Dorsolateral prefrontal cortex (tissue), 122 donors: ENCODE measurements at places on chromosomes 12 and 14.

- no peak for DNase-seq
Observed at GRCh38 chr12:109664402-109664801, 49.2 kb upstream of the FAM222A start.

GRCh38 chr14:92726135-92726932 is 22.1 kb downstream of the LGMN start:
- DNase-seq: no peak

GRCh38 chr14:98599082-98599481 is 672.9 kb downstream of the BCL11B start:
- DNase-seq: no peak

- peak; percentile 18 for DNase-seq
Observed at GRCh38 chr12:54526812-54527630, 22.4 kb upstream of the PDE1B start.

DNA sequence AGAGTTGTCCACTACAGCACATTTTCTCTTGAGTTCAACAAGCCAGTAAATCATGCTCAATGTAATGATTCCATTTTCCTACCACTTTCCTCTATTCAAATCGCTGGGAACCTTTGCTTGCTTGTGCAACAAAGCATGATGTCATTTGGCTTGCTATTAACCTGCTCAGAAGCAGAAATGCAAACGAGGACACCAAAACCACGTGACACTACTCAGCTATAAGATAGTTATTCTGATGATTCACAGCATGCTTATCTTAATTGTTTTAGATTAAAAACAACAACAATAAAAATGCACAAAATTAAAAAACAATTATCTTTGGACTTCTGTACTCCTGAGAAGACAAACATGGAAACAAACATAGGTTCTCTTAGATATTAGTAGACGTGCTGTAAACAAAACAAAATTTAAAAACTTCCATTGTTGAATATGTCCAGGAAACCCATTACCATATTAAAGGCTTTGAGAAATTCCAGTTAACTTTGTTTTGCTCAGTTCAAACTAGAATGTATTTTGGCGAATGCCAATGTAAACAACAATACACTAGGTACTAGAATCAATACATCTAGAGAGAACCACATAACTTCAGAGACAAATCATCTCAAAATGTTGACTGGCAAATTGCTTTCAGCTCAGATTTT is 77.5 kb upstream of the KRAS start:
- no peak for DNase-seq

DNA sequence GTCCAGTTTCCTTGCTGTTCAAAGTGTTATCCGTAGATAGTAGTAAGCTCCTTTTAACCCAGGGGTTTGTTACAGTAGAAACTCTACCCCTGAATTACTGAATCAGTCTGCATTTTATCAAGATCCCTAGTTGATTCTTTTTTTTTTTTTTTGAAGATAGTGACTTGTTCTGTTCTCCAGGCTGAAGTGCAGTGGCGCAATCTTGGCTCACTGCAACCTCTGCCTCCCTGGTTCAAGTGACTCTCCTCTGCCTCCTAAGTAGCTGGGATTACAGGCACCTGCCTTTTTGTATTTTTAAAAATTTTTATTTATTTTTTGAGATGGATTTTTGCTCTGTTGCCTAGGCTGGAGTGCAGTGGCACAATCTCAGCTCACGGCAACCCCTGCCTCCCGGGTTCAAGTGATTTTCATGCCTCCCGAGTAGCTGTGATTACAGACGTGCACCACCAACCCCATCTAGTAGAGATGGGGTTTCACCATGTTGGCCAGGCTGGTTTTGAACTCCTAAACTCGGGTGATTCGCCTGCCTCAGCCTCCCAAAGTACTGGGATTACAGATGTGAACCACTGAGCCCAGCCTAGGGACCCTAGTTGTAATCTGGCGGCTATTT is 10.5 kb downstream of the LARP4 start:
- no peak for DNase-seq

DNA sequence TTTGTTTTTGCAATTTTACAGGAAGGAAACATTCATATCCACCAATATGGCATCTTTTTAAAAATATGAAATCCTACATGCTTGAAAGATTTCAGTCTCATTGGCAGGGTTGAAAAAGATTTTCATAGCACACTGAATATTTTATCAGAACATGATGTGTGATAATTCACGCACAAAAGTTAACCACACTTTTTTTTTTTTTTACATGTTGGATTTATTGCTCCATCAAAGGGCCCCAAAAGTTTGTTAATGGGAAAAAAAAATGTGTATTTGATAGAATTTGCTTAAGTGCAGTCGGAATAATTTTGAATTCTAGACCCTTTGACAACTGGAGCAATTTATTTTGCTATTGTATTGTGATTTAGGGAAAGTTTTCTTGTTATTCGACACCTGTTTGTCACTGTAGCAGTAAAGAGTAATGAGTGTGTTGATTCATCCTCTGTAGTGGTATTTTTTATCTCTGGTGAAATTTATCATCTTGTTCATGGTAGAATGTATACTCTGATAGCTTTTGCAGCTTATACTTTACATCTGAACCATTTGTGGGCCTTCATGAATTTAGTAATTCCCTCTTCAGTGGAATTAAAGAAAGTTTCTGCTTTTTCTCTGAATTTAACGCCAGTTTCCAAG is 1.1 kb downstream of the EML1 start:
- no peak for DNase-seq

DNA sequence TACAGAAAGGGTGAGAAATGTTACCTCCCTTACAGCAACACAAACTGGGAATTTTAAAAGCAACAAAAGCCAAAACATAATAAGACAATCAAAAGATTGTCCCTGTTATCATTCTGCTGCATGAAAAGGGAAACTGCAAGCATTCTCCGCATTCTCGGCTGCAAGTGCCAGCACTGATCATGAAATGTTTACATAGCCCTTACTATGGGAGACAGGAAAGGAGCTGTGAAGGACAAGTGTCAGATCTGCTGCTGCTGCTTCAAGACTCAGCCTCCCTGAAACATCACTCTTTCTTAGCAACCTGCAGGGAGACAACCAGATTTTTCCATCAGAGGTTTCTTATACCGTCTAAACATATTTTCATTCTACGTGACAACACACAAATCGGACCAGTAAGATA is 20.1 kb downstream of the DENND5B start:
- no peak for DNase-seq

- no peak for DNase-seq
Observed at GRCh38 chr14:54652188-54652587, 85.3 kb downstream of the SAMD4A start.

DNA sequence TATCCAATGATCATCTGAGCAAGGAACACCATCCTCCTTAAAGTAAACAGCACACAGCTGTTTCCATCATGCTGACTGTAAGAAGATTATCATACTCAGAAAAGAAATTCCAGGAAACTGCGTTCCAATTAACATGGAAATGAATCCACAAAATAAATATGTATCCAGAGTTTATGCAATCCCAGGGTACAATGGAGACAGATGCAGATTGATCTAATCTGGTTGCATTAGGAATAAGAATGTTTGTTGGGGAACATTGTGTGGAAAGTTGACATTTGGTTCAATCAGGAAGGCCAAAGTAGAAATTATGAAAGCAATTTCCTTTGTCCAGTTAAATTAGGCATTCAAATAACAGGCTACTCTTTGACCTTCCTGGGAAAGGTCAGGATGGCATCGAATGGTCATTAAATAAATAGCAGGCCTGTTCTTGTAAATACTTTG is 236.9 kb upstream of the AMIGO2 start:
- DNase-seq: no peak

- no peak for DNase-seq
Observed at GRCh38 chr14:20999591-20999990, 498 bp downstream of the SLC39A2 start.

GRCh38 chr14:92105073-92105892 is 1.1 kb downstream of the ATXN3 start:
- DNase-seq: no peak

DNA sequence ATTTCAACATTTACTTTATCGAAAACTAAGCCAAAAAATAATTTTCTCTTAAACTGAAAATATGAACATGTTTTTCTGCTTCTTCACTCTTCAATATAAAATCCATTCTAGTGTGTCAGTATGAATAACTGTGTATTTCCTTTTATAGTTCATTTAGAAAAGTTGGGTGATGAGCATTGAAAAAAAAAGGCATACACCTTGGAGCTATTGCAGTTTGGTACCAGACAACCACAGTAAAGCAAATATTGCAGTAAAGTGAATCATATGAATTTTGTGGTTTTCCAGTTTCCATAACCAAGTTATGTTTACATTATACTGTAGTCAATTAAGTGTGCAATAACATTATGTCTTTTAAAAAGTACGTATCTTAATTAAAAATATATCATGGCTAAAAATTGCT is 195.0 kb upstream of the FOXG1 start:
- DNase-seq: no peak

DNA sequence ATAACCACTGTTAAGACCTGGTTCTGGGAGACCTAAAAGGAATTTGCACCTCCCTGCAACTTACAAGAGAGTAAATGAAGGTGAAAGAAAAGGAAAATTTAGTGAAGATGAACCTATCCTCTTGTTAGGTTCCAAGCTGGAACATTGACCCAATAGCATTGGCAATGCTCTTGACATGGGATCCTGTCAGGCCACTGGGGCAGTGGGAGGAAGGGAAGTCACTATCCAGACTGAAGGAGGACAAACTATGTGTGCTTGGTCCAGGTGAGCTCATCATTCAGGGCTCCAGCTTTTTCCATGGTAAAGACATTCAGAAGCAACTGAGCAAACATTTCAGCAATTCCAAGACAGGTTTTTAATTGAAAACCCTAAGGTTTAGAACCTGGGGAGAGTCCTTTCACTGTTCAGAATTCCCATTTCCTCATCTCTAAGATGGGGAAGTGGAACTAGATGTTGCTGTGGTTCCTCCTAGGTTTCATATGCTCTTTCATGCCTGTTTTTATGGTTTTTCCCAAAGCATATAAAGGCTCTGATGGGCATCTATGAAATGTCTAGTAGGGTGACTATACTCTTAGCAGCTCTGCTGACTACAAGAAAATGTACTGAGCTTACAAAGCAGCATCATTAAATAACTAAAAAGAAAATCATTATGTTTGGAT is 33.1 kb downstream of the MAPK1IP1L start:
- no peak for DNase-seq

DNA sequence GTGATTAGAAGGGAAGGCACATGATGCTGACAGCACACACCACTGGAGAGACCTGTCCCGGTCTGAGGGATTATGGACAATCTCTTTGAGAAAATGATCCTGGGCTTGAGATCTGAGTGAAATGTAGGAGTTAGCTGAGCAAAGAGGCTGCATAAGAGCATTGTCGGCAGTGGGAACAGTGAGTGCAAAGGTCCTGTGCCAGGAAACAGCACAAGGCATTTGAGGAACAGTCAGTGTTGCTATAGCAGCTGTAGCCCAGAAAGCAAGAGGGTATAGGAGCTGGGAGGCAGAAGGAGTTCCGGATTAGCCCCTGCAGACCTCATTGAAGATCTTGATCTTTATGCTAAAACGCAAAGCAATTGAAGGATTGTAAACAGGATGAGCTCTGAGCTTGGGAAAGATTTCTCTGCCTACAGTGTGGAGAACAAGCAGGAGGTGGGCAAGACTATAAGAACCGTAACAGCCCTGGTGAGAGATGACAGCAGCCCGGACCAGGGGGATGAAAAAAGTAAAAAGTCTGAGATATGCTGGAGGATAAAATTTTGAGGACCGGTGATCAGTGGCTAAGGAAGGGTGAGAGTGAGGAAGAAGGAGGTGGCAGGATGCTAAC is 28.5 kb downstream of the CFL2 start:
- DNase-seq: no peak

GRCh38 chr12:57512665-57513064 is 7.6 kb downstream of the DDIT3 start:
- DNase-seq: no peak

- peak; percentile 15 for DNase-seq
Observed at GRCh38 chr12:19382111-19382526, 57.2 kb upstream of the AEBP2 start.

DNA sequence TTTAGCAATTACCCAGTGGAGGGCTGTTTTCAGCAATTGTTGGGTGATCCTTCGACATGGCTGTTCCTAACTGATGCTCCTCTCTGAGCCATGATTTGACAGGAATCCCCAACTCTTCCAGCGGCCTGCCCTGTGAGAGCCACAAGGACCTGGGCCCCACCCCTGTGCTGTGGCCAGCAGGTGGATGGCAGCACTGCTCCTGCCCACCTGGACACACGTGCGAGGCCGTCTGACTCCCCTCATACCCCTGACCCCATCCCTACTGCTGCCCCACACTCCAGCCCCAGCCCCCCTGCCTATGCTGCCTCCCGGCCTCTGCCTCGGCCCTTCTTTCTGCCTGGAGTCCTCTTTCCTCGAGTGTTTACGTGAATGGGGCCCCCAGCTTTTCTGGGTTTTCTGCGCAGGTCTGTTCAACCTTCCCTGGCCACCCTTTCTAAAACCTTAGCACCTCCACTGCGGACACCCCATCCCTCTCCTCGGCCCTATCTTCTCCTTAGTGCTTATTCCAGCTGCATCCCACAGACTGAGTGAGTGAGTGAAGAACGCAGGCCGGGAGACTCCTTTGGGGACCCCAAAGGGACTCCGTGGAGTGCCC is 111.4 kb downstream of the DICER1 start:
- DNase-seq: no peak

GRCh38 chr12:3220382-3221321 is 143.5 kb downstream of the TSPAN9 start:
- DNase-seq: no peak

DNA sequence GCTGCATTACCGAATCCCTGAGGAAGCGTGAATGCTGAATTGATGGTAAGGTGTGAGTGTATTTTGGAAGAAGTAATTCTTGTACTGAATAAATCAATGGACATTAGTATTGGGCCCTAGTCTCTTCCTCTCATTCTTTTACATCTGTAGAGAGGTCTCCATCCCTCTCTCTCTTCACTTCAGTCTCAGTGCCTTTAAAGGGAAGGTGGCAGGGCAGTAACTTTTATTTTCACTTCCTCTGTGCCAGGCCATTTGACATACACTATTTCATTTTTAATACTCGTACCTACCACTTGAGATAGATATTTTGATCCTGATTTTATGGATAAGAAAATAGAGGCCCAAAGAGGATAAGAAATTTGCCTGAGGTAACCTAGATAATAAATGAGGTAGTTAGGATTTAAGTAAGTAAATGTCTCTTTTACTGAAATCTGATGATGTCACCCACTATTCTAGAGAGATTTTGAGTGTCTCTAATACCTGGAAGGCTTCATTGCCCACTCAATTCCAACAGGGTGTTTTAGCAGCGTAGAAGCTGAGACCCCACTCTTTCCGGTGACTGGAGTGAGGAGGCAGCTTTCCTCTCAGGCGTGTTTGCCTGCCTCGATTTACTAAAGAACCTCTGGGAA is 177.9 kb upstream of the PRICKLE1 start:
- no peak for DNase-seq

- no peak for DNase-seq
Observed at GRCh38 chr14:53408175-53408879, 255.2 kb upstream of the DDHD1 start.

- no peak for DNase-seq
Observed at GRCh38 chr14:64952598-64953309, 10.2 kb upstream of the GPX2 start.

- no peak for DNase-seq
Observed at GRCh38 chr12:112759786-112760185, 31.8 kb upstream of the RPH3A start.

GRCh38 chr12:123805173-123805572 is 43.1 kb downstream of the DNAH10 start:
- no peak for DNase-seq
